ENCODE measurements at places on chromosomes 12 and 14. TPM values are rescaled to one million over a fixed set of nuclear protein-coding genes. Genes with fewer than 3 reads are reported as not detected.

The NR1H4 gene
- total RNA-seq = not detected

The NOXRED1 gene
- 0.17 TPM for total RNA-seq

The NANOG gene
- not detected for total RNA-seq

The TPPP2 gene
- total RNA-seq = not detected

The KCNC2 gene
- total RNA-seq = not detected

The CDKN3 gene
- total RNA-seq = 44.2 TPM
